ENCODE measurements at places on chromosomes 2 and 18.

GRCh38 chr2:217090024-217090473, 230.2 kb upstream of the TNP1 start:
- DNase-seq: peak; percentile 23

GRCh38 chr18:53686965-53687364, 537.5 kb downstream of the MBD2 start:
- no peak for DNase-seq

- DNase-seq: no peak
Observed at GRCh38 chr2:182521453-182522404, 94.9 kb upstream of the PDE1A start.

- no peak for DNase-seq
Observed at GRCh38 chr2:43776324-43776723, 2.5 kb downstream of the DYNC2LI1 start.

- DNase-seq: no peak
Observed at GRCh38 chr2:237570776-237571335, 4.5 kb downstream of the PRLH start.

DNA sequence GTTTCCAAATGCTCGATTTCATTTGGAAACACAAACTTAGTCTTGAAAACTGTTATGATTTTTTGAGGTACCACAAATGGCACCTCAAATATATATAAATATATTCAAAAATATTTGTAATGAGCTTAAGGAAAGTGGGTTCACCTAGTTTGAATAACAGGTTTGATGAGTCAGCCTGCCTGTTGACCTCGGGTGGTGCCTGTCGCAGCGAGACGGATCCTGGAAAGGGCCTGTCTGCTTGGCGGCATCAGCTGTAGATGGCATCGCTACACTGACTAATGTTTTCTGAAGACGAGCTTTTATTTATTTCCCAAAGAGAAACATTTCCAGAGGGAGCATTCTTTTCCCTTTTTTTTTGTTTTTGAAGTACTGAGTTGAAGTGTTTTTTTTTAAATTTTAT, 6.9 kb downstream of the ALLC start:
- DNase-seq: no peak

GRCh38 chr2:173075056-173075780, 428 bp upstream of the MAP3K20 start:
- DNase-seq: no peak

DNA sequence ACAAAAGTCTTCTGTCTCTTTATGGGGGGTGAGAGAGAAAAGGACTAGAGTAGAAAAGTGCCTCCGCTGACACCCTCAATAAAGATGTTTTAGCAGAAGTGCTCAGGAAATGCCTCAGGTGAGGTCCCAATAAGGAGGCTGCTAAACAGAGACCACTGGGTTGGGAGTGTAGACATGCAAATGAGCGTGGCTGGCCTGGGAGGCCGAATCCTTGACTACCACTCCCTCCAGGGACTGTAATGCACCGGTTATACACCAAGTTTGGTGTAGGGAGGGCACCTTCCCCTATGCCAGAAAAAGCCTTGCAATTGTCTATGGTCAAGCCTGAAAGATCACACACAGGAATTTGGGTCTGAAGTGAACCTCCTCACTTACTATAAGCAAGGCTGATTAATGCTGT, 1.8 kb downstream of the TMX3 start:
- no peak for DNase-seq

GRCh38 chr2:100802066-100802465, 17.9 kb upstream of the NPAS2 start:
- no peak for DNase-seq

GRCh38 chr2:70371753-70372152, 69.9 kb upstream of the FAM136A start:
- DNase-seq: no peak

- peak; percentile 51 for DNase-seq
Observed at GRCh38 chr2:73163483-73164367, 38.6 kb upstream of the NOTO start.

Data from GM18507 (cell line).